ENCODE measurements at places on chromosomes 1 and 21. TPM values are rescaled to one million over a fixed set of nuclear protein-coding genes. Genes with fewer than 3 reads are reported as not detected.

- no peak for DNase-seq
These were observed 175.1 kb upstream of the CSF3R start for GRCh38 chr1:36657826-36658225.

- DNase-seq = no peak
These were observed 159.5 kb upstream of the RNPC3 start for GRCh38 chr1:103365860-103366569.

The DNAH14 gene
- 10.4 TPM for total RNA-seq

GRCh38 chr1:29643281-29643680, 407.0 kb downstream of the PTPRU start:
- no peak for DNase-seq

DNA sequence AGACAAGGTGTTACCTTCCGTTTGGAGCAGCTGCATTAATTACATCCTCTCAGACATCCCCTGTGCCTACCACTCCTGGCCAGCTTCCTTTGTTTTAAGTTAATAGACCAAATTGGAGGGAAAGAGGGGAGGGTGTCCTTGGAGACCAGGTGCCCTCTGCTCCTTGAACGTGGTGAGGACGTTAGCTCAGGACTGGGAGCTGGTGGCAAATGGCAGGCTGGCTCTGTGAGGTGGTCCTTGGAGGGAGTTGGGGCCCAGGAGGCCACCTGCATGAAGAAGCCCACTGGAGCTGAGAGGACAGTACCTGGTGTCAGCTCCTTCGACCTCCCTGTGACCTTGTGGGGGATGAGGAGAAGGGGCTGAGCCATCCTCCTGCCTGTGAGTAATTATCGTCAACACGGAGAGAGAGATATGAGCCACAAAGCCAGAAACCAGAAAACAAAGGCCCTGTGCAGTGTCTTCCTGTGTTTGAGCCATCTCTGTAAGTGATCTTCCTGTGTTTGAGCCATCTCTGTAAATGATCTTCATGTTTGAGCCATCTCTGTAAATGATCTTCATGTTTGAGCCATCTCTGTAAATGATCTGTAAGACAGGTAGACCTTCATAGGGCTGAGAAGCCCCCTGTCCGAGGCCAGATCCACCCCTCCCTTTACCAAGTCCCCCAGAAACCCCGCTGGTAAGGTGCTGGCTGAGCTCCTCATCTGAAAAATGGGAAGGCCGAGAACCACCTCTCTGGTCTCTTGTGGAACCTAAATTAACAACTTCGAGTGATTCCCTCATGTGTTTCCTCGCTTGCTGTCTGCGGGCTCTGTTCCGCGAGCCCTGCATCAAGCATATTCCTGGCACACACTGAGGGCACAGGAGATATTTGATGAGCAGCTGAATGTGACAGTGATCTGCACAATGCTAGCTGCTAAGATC, 126.0 kb downstream of the CAMTA1 start:
- no peak for DNase-seq

- peak; percentile 58 for DNase-seq
These were observed 215.4 kb downstream of the ASTN1 start for GRCh38 chr1:176949033-176949662.

The GTF2B gene
- total RNA-seq = 14.1 TPM
